ENCODE measurements at places on chromosomes 6 and 20. TPM values are rescaled to one million over a fixed set of nuclear protein-coding genes. Genes with fewer than 3 reads are reported as not detected.

GRCh38 chr6:56026455-56027180 lies 151.2 kb upstream of the BMP5 start:
- no peak for DNase-seq

- DNase-seq, result no peak
Measured at GRCh38 chr20:59825944-59826759, 107.3 kb downstream of the SYCP2 start.

GRCh38 chr20:39670988-39671387 lies 708.8 kb downstream of the DHX35 start:
- no peak for DNase-seq

The CFAP206 gene
- polyA plus RNA-seq, result 0.07 TPM

- DNase-seq, result no peak
Measured at GRCh38 chr6:25685251-25685650, 33.2 kb downstream of the SCGN start.

The KHDRBS2 gene
- polyA plus RNA-seq, result not detected

The EYS gene
- 0.07 TPM for polyA plus RNA-seq

- DNase-seq, result no peak
Measured at GRCh38 chr6:115667478-115668026, 393.1 kb downstream of the FRK start.

- DNase-seq, result no peak
Measured at GRCh38 chr6:100117680-100118079, 123.7 kb upstream of the MCHR2 start.

- DNase-seq, result peak; percentile 4
Measured at GRCh38 chr6:157669747-157670216, 153.3 kb upstream of the SNX9 start.

DNA sequence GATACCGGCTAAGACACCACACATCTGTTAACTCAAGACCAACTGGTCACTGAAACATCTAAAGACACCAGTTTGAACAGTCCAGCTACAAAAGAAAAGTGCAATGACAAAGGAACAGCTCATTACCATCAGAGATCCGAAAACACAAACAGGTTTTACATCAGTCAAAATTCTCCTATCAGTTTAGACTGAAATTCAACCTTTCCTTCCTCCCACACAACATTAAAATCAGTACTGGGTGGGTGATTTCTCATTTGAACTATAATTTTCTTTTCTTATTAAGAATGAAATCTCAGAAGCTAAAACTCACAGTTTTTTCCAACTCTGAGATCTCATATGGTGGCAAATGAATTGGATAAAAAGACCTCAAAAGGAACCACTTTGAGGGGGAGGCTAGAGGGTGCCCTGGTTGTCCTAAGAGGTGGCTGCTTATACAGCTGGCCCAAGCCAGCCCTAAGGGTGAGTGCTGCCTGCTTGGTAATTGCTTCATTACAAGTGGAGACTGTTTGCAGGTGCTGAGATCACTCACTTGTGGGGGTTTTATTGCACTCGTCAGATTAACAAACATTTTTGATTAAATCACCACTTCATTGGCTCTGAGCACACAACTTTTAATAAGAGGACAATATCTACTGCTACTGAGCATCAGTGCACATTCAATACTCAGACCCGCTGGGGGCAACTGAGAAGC lies 4.3 kb downstream of the CCDC167 start:
- no peak for DNase-seq

DNA sequence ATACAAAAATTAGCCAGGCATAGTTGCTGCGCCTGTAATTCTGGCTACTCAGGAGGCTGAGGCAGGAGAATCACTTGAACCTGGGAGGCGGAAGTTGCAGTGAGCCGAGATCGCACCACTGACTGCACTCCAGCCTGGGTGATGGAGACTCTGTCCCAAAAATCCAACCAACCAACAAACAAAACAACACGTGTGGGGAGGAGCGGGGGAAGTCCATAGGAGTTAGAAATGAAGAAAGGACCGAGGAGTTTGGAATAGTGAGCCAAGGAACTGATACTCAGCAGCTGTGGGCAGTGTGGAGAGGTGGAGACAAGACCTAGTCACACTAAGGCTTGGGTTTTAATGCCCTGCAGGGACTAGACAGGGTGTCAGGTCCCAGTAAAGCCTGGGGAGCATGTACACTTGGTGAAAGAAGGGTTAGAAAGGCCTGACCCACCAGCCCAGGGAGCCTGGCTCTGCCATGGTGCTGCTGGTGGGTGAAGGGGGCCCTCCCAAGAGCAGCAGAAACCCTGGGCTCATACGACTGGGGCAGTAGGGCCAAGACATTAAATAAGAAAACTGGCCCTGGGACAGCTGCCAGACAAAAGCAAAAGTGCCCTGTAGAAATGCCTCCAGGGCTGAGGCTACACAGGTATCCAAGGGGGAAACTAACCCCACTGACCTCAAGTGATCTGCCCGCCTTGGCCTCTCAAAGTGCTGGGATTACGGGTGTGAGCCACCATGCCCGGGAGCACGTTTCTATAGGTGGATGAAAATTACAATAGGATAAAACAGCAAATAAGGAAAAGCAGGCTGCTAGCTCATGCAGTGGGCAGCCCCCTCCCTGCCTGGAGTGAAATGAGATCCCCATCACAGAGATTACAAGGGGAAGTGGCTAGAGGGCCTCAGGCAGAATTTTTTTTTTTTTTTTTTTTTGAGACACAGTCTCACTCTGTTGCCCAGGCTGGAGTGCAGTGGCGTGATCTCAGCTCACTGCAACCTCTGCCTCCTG lies 58.0 kb downstream of the MYH7B start:
- peak; percentile 5 for DNase-seq

GRCh38 chr6:16267428-16268263 lies 29.3 kb downstream of the GMPR start:
- DNase-seq, result no peak

The ZSWIM3 gene
- 0.65 TPM for polyA plus RNA-seq

DNA sequence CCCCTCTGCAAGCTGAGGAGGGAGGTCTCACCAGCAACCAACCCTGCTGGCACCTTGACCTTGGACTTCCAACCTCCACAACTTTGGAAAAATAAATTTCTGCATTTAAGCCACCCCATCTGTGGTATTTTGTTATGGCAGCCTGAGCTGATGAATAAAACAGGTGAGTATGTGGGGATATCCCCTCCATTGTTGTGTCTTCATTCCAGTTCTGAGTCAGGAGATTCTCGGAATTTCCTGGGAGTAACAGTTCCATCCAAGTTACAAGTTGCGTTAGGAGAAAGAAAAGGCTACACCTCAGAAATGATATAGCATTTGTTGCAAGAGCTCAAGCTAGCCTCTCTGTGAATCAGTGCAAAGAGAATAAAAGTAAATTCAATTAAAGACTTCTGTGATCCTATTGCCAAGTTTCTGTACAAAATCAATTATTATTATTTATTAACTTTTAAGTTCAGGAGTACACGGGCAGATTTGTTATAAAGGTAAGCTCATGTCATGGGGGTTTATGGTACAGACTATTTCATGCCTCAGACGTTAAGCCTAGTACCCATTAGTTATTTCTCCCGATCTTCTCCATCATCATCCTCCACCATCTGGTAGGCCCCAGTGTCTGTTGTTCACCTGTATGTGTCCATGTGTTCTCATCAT lies 153.0 kb downstream of the NKAIN2 start:
- no peak for DNase-seq

GRCh38 chr6:16446273-16446672 lies 207.9 kb downstream of the GMPR start:
- DNase-seq, result no peak

The HSPA1L gene
- 1.6 TPM for polyA plus RNA-seq

DNA sequence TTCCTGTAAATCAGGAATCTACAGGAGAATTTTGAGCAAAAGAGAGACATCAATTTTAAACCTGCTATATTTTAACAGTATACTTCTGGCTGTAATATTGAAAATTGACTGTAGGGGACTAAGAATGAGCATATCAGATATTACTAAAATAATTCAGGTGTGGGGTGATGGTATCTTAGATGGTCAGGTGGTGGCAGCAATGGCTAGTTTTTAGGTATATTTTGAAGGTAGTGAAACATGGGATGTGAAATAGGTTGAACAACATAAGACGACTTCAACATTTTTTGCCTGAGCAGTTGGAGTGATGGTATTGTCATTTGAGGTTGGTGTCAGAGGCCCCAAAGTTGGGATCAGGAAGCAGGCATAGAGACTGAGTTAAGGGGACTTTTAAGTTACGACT lies 32.1 kb downstream of the FAM83B start:
- DNase-seq, result no peak

- DNase-seq, result no peak
Measured at GRCh38 chr6:7101290-7101689, 6.5 kb upstream of the RREB1 start.

The ARMC12 gene
- 1.2 TPM for polyA plus RNA-seq

The BPIFB4 gene
- polyA plus RNA-seq, result not detected

DNA sequence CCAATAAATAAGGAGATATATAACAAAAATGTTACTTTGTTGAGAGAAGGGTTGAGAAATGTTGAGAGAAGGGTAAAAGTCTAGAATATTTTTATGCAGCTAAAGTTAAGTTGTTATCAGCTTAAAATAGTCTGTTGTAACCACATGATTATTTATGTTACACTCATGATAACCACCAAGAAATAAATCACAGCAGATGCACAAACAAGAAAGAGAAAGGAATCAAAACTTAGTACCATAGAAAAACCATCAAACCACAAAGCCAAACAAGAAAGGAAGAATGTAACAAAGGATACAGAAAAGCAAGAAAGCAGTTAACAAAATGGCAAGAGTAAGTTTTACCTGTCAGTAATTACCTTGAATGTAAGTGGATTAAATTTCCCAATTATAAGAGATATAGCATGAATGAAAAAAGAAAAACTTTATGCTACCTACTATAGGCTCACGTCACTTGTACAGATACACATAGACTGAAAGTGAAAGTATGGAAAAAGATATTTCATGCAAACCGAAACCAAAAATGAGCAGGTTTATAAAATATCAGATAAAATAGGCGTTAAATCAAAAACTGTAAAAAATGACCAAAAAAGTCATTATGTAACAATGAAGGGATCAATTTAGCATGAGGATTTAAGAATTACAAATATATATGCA lies 93.6 kb downstream of the STXBP5 start:
- DNase-seq, result no peak

DNA sequence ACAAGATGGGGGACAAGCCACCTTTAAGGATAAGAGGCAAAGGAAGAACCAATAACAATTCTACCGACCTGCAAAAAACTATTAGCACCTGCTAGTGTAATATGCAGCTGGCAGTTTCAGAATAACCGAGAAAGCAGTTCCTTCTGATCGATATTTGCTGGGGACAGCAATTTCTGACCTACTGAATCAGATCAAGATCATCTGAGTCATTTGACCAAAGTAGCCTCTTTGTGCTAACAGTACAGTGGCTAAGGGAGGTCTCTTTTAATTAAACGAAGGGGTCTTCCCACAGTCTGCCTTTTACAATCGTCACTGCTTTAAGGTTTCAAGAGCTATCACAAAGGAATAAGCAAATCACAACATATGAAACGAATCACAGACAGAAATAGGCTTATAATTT lies 318.9 kb downstream of the BTBD9 start:
- DNase-seq, result no peak

DNA sequence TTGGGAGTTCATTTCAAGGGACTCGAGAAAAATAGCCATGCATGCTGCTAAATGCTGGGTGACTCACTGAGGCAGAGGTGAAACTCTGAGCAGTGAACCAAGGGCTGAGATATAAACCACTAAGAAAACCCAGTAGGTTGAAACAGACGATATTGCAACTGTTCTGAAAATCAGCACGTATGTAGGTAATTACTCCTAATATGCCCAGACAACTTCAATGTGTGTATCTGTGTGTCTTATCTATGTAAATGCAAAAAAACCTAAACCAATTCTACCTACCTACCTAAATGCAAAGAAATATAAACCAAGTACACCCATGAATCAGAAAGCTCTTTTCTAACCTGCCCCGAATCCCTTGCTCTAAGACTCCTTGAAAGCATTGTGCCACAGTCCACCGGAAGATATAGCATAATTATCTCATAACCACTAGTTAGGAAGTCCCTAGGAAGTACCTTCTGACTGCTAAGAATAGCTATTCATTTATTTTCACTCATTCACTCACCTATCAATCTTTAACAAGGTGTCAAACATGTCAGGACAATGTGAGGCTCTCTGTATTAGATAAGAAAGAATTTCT lies 458.7 kb upstream of the RUNX2 start:
- no peak for DNase-seq

The SUPT3H gene
- polyA plus RNA-seq, result 20.8 TPM

GRCh38 chr6:143050509-143050908 lies 10.2 kb upstream of the AIG1 start:
- DNase-seq, result no peak

DNA sequence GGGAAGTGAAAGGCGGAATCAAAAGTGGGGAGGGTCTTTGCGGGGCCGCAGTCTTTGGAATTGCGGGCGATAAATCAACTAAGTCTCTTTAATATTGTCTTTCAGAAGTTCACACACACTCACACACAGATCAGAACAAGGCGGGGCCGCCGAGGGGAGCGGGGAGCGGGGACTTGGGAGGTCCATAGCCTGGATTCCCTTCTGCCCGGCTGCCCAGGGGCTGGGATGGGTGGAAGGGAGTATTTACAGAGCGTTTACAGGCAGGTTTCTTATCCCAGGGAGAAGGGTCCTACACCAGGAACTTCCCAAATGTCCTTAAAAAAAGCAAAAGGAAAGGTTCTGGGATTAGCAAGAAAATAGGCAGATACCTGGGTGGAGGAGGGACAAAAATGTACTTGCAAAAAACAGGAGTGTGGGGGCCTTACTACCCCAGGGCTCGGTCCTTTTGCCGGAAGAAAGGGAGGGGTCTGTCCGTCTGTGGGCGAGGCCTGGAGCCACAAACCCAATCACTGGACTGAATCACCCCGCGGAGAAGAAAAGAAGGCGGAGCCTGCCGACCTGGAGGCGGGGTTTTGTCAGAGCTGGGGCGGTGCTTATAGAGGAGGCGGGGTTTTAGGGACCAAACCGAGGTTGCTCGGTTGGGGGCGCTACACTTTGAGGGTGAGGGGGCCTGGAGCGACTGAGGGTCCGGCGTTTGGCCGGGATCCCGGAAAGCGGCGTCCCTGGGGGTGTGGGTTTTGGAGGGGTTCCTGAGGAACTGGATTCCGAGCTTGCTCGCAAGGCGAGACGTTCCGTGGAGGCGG lies 3.2 kb downstream of the PRRT1 start:
- peak; percentile 61 for DNase-seq

The SLC32A1 gene
- not detected for polyA plus RNA-seq

DNA sequence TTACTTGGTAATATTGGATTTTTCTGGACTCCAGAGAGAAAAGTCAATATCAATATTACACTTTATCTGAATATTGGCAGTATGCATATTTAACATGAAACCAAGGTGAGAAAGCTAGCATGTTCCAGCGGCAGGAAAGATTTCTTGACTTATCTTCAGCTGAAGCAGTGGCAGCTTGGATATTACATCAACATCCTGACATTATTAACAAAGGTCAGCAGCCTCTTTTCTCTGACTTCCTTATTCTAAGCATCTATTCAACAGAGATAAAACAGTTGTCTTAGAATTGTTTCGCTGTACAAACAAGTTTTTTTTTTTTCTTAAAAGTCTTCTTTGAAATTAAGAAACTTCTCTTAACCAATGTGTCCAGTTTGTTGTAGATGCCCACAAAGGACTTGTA lies 11.8 kb downstream of the DCBLD1 start:
- DNase-seq, result no peak

The MEP1A gene
- not detected for polyA plus RNA-seq

The C6orf163 gene
- 0.23 TPM for polyA plus RNA-seq

- DNase-seq, result no peak
Measured at GRCh38 chr20:982754-983153, 19.4 kb downstream of the RSPO4 start.
